Dermis blood vessel endothelial cell (primary cell): ENCODE measurements at places on chromosomes 4 and X.
A peak's percentile ranks its signal among the peaks of the same experiment; 100 is the strongest.

DNA sequence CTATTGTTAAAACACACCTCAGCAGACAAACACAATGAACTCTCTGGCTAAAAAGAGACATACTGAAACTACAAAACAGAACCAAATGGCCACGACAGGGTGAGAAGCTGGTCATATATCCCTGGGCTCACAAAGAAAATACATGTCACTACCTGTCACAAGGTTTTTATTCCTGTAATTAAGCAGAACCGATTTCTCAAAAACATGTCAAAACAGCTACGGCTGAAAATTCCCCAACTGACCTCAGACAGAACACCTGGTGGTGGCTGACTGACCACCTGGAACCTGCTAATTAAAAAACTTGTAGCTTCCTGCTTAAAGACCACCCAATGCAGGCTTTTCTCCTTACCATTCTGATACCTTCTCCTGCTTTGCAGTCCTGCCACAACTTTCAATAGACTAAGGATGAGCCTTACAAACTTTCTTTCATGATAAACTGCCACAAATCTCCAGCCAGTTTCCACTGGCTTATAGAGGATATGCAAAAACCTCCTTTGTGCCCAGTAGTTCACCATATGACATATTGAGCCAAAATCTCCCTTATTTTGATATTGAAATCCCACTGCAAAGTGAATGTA is 571.9 kb downstream of the SPOCK3 start:
- DNase-seq = no peak

GRCh38 chrX:50881028-50881427 is 29.5 kb upstream of the BMP15 start:
- DNase-seq = no peak

DNA sequence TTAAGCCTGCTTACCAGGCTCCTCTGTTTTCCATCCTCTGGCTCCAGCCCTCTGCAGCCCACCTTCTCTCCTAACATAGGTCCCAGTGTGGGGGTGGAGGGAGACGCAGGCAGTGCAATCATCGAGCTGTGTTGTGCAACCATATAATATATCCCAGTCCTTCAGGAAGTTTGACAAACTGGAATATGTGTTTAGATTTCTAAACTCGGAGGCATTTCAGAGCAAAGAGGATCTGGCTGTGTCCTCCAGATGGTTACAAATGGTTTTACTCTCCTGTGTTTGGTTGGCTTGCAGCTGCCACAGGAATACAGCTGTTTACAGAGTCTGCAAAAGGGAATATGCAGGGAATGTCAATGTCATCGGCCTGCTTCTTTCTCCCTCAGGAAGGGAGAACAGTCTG is 195.3 kb upstream of the LNX1 start:
- DNase-seq = no peak

DNA sequence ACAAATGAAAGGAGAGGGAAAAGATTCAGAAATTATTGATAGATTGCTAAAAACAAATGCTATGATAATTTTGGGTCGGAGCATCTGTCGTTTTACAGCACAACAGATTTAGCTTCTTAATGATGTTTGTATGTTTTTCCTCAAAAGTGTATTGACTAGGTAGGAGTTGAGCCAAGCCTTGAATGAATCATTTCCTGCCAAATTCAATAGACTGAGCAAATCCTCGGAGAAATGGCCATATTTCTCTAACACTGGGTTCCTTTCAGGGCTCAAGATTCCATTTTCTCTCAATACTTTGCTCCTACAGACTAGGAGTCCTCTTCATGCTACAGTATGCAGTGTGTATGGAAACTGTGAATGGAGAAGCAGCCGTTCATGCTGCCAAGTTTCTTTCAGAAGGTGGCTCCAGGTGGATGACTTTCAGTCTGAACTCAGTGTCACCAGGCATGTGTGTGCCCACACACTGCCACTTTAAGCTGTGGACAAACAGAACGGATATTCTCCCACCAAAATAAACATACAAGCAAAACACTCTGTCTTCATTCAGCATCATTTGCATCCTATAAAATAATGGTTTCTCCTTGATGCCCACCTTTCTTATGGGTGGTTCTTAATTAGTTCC is 146.0 kb downstream of the TBL1X start:
- DNase-seq = peak; percentile 62

DNA sequence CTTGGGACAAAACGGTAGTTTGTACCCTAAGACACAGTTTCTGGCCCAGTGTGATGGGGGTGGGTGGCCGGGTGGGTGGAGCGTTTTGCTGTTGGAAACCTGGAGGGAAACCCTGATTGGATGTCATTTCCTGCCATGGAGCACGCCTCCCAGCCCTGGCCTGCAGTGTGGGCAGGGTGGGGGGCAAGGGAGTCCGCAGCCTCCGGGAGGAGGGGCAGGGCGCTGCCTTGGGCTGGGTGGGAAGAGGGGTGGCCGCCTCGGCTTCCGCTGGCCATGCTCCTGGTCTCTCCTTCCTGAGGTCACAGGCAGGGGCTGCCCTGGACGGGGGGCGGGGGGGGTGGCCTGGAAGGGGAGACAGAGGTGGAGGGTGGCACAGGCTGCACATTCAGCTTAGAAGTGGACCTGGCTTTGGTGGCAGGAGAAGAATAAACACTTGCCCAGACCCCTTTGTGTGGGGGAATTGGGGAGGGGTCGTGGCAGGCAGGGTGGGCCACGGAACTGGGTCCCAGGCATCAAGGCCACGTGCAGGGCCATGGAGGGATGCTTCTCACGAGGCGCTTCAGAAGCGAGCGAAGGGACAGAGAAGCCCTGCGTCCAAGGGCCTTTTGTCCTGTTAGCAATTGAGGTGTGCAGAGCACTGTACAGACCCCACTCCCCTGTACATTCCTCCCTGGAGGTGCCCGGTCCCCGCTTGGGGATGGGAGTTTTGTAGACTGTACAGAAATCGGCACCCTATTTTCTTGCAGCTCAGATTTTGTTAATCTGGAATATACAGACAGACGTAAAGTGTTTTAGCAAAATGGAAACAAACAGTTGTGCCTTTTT is 6.2 kb downstream of the NAT8L start:
- DNase-seq = no peak

- DNase-seq = no peak
Observed at GRCh38 chr4:137067735-137068134, 464.6 kb downstream of the PCDH18 start.

DNA sequence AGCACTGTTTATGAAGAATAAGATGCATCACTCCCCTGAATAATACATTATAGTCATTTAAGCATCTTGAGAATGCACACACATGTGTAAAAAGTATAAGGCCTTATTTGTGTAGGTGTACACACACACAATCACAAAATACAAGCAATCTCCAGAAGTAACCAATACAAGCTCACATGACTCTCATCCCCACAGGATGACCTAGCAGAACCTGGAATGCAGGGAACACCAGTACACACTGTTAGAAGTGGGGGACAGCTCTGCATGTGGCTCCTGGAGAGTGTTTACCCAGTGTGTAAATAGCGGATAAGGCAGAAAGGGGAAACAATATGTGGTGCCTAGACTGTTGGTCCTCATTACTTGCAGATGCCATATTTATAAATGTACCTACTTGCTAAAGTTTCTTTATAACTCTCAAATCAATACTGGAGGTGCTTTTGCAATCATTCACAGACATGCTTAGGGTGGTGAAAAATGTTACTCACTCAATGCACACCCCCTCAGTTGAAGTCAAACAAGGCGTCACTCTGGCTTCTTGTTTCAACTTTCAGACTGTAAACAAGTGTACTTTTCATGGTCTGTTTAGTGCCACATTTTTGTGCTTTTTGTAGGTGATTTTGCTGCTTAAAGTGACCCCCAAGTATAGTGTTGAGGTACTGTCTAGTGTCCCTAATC is 73.1 kb downstream of the MAGEB17 start:
- DNase-seq = no peak

DNA sequence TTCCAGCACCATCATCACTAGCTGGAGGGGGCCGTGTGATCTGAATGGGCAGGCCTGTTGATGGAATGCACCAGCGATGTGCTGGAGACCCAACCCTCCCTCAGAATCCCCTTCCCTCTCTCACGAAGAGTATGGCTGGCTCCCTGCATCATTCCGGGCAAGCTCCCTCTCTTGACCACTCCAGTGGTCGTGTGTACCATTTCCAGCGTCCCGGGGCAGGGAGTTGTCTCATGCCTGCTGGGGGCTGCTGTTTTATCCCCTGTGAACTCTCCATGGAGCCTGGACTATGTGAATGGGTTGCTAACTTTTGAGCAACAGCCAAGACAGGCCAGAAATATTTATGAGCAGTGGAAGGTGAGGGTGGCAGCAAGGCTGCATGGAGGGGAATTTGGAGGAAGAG is 8.1 kb downstream of the CSAG1 start:
- no peak for DNase-seq

DNA sequence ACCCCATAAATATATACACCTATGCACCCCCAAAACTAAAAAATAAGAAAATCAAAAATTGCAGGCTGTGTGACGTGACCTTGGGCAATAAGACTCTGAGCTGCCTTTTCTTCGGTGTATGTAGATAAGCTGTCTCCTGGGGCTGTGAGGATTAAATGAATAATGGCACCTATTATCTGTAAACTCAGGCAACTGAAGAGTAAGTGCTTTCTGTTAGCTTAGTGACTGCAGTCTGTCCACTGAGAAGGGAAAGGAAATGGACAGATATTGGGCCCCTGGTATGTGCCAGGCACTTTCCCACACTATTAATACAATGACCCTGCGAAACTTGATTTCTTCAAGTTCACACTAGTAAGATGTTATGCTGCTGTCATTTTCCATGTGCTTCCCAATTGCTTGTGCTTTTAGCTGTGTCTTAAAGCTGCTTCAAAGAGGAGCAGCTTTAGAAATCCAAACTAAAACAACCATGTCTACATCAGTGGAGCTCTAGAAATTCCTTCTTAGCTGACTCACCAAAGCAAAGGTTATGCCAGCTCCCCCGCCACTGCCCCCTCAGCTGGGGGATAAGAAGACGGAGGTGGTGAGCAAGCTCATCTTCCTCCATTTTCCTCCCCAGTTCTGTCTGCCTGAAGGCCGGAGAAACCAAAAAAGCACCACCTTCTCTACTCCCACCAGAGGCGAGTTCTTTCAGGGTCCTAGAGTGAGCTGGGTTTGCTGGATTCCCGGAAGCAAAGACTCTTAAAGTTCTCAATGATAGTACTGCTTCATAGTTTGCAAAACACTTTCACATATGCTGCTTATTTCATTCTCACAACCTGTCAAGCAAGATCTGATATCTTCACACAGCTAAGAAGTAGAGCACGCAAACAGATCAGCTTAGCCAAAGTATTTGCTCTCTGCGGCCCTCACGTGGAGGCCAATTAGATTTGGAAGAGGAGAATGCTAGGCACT is 8.8 kb upstream of the DGAT2L6 start:
- DNase-seq = peak; percentile 34

DNA sequence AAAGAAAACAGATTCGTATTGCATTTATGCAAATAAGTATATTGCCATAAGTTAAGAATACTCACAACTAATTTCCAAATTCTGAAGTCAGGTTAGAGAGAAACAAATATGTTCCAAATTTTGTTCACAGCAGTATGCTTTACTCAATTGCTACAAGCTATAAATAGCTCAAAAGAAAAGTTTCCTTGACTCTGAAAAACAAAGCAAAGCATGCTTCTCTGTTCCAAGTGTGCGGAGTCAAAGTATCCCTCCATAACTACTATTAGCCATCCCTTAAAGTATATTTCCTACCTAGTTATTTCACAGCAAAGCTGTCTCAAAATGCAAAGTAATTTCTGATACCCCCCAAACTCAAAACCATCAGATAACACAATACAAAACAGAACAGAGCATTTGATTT is 47.3 kb downstream of the MGST2 start:
- no peak for DNase-seq

DNA sequence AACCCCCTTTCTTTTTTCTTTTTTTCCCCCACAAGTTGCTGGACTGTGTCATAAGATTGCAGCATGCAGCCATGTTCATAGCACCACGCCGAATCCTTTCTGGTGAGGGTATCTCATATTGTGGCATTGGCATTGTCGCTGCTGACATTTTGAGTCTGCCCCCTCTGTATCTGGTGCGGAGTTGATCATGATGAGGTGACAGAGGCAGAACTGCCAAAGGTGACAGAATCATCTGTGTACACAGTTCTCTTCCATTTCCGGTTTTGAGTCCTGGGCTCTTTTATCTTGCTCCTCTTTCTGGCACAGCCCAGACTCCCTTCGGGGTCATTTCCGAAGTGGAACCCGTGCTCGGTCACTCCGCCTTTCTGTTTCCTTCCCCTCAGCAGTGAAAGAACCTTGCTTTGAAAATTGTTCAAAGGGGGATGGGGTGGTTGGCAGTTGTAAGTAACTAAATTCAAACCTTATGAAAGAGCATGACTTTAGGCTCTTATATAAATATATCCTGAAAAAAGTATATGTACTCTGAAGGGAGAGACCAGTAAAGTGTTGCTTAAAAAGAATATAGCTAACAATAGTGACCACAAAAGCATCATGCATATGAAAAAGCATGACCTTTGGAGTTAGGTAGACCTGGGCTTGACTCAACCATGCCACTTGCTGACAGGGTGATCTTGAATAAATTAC is 55.0 kb upstream of the BMP2K start:
- DNase-seq = peak; percentile 60

DNA sequence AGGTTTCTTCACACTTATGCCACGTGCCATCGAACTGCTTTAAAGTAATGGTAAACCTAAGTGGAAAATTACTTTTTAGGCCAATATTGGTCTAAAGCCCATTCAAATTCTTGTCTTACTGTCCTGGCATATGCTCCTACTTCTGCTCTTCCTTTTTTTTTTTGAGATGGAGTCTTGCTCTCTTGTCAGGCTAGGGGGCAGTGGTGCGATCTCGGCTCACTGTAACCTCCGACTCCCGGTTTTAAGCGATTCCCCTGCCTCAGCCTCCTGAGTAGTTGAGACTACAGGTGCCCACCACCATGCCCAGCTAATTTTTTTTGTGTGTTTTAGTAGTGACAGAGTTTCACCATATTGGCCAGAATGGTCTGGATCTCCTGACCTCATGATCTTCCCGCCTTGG is 129.0 kb upstream of the TECRL start:
- no peak for DNase-seq

DNA sequence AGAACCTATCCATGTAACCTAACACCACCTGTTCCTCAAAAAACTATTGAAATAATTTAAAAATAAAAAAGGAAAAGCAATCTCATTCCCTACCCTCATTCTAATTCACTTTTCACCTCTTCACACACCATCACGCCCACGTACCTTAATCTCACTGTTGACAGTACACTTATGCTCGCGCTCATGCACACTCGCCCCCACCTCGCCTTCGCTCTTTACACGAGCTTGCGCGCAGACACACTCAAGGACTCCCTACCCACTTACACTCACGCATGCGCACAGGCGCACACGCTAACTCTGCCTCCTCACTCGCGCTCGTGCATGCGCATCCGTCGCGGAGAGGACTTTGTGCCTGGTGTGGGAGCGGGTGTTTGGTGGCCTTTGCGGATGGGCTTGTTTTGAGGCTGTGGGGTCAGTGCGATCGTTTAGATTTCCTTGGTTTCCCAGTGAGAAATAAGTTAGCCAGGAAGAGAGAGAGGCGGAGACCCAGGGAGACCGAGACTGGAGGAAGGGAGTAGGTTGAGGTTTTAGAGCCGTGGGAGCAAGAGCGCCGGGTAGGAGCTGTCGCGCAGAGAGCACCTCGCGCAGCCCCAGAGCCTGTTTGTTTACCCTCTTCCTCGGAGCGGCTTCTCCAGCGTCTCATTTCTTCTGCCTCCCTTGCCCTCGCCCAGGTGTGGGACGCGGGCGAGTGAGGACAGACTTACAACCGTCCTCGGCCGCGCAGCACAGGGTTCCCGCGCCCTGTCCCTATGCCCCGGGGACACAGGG is 8.1 kb upstream of the GSX2 start:
- DNase-seq = peak; percentile 79
